ENCODE measurements at places on chromosomes 3 and 15.

- DNase-seq, result no peak
Observed at GRCh38 chr15:59931646-59932261, 72.4 kb upstream of the FOXB1 start.

- no peak for DNase-seq
Observed at GRCh38 chr15:87743562-87743961, 513.0 kb downstream of the NTRK3 start.

DNA sequence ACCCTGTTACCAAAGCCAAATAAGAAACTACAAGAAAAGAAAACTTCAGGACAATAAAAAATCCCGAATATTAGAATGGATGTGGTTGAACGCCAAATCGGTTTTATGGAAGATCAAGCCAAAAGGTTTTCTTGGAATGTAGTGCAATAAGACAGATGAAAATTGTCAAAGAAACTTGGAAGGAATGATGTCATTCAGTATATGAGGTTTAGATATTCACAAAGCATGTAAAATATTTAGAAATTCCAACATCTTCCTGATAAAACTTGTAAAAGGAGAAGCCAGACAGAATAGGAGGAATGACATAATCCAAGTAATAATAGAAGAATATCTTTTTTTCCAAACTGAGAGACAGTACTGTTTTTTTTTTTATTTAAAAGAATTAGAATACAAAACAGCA, 130.3 kb upstream of the ZPLD1 start:
- no peak for DNase-seq

- no peak for DNase-seq
Observed at GRCh38 chr15:88391700-88392099, 75.5 kb downstream of the MRPL46 start.

DNA sequence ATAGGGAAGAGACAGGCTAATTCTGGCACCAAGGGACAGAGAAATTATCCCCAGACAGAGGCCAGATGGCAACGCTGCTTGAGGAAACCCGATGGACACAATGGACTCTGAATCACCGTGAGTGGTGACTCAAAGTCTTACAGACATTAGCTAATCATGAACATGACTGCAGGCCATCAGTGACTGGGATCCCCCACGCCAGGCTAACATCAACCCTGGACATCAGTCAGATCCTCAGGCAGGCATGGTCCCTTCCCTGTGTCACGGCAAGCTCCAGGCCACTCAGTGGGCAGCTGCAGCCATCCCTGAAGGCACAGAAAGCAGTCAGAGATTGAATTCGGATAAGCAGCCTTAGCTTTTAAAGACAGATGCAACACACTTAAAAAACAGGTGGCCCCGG, 23.8 kb upstream of the OXTR start:
- no peak for DNase-seq

- DNase-seq, result no peak
Observed at GRCh38 chr3:196624907-196625306, 14.6 kb upstream of the NRROS start.

- DNase-seq, result no peak
Observed at GRCh38 chr3:64741341-64741740, 53.5 kb upstream of the ADAMTS9 start.

DNA sequence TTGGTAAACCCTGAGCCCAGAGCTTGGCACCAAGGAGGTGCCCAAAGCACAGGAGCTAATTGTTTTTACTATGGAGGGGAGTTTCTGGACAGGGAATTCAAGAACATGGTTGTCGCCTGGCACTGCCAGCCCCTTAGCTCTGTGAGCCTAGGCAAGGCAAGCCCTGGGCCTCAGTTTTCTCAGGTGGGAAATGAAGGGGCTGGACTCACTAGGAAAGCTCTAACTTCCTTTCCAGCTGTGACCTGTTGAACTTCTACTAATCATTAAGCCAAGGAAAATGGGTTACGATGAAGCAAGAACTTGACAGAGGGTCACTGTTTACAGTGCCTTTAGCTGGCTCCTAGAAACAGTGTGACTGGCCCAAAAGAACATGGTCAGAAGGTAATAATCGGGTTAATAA, 277.2 kb downstream of the SHQ1 start:
- DNase-seq, result no peak

- DNase-seq, result no peak
Observed at GRCh38 chr3:124352149-124352539, 360.2 kb upstream of the ROPN1 start.

DNA sequence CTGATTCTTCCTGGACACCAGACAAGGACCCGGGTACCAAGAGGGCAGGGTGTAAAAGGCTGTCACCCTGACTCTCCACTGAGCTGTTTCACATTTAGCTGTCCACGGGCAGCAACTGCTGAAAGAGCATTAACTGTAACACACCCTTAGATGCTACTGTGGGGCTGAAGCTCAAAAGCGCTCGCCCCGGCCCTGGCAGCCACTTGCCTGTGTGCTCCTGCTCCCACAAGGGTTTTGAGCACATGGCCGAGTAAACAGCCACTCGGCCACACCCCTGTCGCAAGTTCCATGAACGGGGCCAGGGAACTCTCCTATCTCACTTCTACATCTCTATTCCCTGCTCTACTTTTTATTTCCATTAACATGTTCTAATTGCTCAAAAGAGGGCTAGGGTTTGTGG, 421.7 kb downstream of the TUSC7 start:
- no peak for DNase-seq

- no peak for DNase-seq
Observed at GRCh38 chr3:65411367-65411766, 627.4 kb downstream of the MAGI1 start.

DNA sequence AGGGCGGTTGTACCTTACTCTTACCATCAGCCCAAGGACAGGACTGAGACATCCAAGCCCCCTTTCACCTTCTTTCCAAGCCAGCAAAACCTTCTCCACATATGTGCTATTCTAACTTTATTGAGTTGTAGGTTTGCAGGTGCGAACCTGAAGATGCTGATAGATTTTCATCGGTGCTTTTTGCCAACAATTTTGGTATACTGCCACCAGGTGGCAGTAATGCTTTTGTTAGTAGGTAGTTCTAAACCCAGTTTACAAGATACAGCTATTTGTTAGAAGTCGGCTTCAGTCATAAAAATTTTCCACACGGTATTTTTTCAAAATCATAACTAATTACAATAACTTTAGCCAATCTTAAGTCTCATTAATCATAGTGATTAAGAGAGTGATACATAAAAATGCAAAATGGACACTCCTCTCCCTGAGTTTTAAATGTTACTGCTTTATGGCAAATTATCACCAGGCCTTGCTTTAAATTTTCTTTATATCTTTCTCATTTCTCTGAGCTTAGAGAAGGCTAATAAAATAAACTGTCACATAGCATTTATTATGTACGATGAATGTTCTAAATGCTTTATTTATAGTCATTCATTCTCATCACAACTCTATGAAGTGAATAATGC, 636 bp downstream of the TBC1D21 start:
- no peak for DNase-seq

DNA sequence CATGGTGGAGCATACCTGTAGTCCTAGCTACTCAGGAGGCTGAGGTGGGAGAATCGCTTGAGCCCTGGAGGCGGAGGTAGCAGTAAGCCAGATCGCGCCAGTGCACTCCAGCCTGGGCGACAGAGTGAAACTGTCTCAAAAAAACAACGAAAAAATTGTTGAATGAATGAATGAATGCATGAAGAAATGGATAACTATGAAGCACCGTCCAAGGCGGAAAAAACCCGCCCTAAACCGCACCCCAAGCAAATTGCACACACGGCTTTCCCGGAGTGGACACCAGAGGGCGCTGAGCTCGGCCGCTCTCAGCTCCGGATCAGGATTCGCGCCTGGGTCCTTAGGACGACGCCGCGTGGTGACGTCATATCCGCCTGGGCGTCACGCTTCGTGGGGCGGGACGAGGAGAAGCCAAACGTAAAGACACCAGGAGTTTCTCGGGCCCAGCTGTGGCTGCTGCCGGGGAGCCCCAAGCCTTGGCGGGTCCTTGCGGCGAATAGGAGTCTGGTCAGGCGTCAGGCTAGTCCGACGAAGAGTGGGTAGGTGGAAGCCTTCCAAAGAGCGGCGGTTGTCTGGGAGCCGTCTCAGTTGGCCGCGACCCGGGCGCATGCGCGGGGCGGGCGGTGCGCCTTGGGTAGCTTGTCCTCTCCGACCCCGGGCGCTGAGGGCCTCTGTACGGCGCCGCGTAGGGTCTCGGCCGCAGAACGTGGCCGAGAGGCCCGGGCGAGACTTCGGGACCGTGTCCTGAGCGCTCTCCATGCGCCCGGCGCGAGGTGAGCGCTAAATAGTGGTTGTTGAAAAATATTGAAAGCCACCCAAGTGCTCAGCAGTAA, at the start of the genes HTD2 and RPP14:
TSS of gene HTD2 (plus strand) at position 639 of the 830 bp plus-strand sequence. CDS start 11,094 bp downstream, outside the sequence.
TSS of gene RPP14 (plus strand) at position 364 of the 830 bp plus-strand sequence. CDS start 4,085 bp downstream, outside the sequence.
- peak; percentile 84 for DNase-seq

DNA sequence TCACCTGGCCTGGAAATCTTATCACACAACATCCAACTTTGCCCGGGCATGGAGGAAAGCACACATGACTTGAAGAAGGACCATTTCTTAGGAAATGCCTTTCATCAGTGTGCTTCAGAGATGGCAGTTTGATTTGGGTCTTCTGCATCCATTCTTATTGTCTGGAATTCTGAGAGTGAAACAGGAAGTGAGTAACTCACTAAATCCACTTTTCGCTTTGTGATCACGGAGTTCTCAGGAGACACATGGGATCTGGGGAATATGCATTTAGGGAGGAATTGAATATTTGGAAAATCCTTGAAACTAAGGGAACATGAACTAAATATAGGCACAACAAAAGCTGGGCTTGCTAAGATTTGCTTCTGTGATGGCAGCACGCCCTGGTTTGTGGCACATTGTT, 212.5 kb upstream of the FEZF2 start:
- DNase-seq, result no peak

- DNase-seq, result no peak
Observed at GRCh38 chr3:185399737-185400667, 37.1 kb downstream of the MAP3K13 start.

- no peak for DNase-seq
Observed at GRCh38 chr3:149493315-149494021, 19.0 kb downstream of the TM4SF4 start.

DNA sequence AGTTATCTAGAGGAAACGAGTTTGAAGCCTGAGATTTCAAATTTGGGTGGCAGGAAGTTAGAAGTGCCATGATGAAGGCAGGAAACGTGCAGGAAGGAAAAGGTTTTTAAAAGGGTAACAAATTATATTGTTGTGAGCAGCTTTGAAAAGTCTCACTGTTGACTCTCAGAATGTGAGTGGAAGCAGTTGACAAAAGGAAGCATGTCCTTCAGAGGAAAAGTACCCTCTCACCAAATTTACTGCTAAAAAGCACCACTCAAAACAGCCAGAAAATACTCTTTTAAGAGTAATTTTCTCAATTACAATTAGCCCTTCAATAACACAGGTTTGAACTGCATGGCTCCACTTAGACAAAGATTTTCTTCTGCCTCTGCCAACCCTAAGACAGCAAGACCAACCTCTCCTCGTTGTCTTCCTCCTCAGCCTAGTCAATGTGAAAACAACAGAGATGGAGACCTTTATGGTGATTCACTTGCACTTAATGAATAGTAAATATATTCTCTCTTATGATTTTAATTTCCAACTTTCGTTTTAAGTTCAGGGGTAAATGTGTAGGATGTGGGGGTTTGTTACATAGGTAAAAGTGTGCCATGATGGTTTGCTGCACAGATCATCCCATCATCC, 117.1 kb upstream of the LIPC start:
- DNase-seq, result no peak

GRCh38 chr15:87502173-87502572, 754.4 kb downstream of the NTRK3 start:
- no peak for DNase-seq

DNA sequence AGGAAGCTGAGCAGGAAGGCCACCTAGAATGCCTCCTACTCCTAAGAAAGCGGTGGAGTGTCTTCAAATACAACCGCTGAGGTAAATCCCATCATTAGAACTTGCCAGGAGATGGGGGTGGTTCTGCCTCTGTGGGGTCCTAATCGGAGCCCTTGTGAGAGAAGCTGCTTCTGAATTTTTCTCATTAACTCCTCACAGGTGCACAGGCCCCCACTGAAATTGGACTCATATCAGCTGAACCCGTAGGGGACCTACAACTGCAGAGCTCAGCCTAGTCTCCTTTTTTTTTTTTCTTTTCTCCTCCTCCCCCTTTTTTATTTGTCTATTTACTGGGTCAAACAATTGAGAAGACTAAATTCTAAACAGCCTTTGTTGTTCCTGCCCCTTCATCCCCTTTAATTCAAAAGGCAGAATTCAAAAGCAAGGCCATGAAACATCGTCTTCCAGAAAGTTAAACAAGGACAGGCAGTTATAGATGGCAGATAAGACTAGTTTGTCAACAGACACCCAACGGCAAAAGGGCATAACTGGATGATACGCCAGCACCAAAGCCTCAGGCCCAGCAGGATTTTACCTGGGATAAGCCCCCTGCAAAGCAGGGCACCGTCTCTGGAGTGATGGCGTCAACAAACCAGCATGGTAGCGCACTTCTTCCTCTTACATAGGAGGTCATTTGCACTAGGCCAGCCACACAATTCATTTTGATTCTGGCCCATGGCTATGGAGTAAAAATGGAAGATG, 213.7 kb upstream of the HES1 start:
- no peak for DNase-seq

GRCh38 chr15:81271761-81272644, 51.9 kb downstream of the STARD5 start:
- DNase-seq, result no peak

DNA sequence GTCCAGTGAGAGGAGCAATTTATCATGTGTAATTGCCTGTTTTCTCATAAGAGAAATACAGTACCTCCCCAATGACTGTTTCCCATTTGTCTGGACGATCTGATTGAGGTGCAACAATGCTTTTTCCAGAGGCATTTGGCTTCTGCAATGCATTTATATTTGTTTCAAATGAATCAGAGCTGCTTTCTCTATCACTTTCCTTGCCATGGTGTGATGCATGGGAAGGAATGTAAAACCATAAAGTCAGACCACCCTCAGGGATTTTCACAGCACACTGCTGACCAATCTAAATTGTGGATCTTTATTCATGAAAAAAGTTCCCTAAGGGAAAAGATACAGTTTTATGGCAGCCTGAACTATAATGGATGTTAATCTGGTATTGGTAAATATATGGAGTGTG, 333.0 kb downstream of the ZNF385D start:
- DNase-seq, result no peak

DNA sequence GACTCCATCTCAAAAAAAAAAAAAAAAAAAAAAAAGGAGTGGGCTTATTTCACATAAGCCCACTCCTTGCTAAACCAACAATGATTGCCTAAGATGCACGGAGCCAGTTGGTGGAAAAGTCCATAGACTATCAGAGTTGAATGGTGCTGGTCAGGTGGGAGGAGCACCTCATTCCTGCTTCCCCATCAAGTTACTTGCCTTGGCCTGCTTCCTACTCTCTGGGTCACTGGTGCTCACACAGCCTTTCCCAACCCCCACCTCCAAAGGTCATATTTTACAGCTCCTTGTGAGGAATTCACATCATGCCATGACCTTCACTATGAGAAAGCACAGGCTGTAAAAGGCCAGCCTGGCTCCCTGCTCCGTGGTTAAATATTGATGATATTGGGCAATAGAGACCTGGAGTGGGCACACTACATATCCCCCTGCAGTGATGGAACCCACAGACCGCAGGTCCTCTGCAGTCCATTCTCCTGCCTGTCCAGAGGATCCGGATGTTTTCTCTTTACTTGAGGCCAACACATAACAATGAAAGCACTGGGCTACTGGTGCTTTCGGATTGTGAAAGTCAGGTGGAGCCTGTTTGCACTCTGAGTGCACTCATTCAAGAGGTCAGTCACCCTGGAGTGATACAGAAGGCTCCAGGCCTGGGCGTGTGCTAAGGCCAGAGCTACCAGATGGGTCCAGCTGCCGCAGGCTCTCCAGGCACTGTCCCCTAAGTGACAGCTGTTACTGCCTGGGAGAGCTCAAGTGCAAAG, at the start of gene SLC51B:
TSS of gene SLC51B (plus strand) at position 664 of the 758 bp plus-strand sequence. CDS start 4,618 bp downstream, outside the sequence.
- DNase-seq, result no peak

- no peak for DNase-seq
Observed at GRCh38 chr3:16741890-16742289, 136.7 kb upstream of the DAZL start.

All from cortex of kidney (tissue), 1 donor.